ENCODE measurements at places on chromosomes 5 and 9. TPM values are rescaled to one million over a fixed set of nuclear protein-coding genes. Genes with fewer than 3 reads are reported as not detected.

GRCh38 chr9:21810388-21810787 lies 8.0 kb downstream of the MTAP start:
- no peak for DNase-seq

The SPIN1 gene
- total RNA-seq: 79.2 TPM

The OMD gene
- 17.1 TPM for total RNA-seq

GRCh38 chr9:128293091-128293490 lies 17.0 kb downstream of the SWI5 start:
- DNase-seq: no peak
